ENCODE measurements at places on chromosomes 5 and 9. TPM values are rescaled to one million over a fixed set of nuclear protein-coding genes. Genes with fewer than 3 reads are reported as not detected.
A peak's percentile ranks its signal among the peaks of the same experiment; 100 is the strongest.

The ADAMTSL2 gene
- 0.20 TPM for total RNA-seq

The MYORG gene
- total RNA-seq, result 8.6 TPM

The SHISAL2B gene
- not detected for total RNA-seq

The CRHBP gene
- total RNA-seq, result 0.38 TPM

The BTNL3 gene
- total RNA-seq, result 0.17 TPM

The FRMD3 gene
- total RNA-seq, result 100 TPM

The HIGD2A gene
- total RNA-seq, result 256 TPM

The OR1N1 gene
- total RNA-seq, result not detected

The NTRK2 gene
- 7.3 TPM for total RNA-seq

The FOXD4L6 gene
- total RNA-seq, result not detected

The PCDHGA10 gene
- 1.1 TPM for total RNA-seq

DNA sequence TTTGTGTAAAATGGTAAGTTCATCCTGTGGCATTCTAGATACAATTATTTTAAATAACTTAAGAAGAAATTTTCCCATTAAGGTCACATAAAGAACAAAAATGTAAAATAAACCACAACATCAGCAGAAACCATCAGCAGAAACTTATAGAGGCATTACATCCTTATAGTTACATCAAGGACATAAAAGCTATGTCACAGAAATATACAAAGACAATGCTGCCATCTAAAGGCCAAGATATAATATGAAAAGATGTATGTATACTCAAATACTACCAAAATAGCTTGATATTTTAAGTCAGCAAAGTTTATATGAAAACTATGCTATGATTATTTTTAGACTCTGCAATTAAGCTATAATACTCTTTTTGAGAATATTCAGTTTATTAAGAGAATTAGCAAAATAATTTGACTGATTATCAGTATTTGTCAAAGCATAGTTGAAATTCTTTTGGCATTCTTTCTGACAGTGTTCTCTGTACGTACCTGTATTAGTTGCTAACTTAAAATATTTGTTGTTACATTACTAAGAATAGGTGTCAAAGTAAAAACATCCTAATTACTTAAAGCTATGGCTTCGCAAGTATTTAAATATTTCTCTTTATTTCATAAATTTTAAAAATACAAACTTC is 36.2 kb downstream of the FBXL17 start:
- peaks cover 27% of the 10 kb centered on the region for H3K4me1 ChIP-seq
- H3K4me3 ChIP-seq, result no peak overlapping the region
- H3K27ac ChIP-seq, result no peak overlapping the region

GRCh38 chr9:16870596-16871335 is at the start of gene BNC2:
TSS of gene BNC2 (minus strand) at chr9:16870670. CDS start at chr9:16870648, 22 bp downstream.
- peaks cover 3% of the 10 kb centered on the region for H3K4me1 ChIP-seq
- H3K27ac ChIP-seq, result peak within 1 kb of the TSS; percentile 86
- H3K27me3 ChIP-seq, result peaks cover 4% of the 10 kb centered on the region
- H3K4me3 ChIP-seq, result peak within 1 kb of the TSS; percentile 74
- no peaks in the 10 kb centered on the region for H3K36me3 ChIP-seq

DNA sequence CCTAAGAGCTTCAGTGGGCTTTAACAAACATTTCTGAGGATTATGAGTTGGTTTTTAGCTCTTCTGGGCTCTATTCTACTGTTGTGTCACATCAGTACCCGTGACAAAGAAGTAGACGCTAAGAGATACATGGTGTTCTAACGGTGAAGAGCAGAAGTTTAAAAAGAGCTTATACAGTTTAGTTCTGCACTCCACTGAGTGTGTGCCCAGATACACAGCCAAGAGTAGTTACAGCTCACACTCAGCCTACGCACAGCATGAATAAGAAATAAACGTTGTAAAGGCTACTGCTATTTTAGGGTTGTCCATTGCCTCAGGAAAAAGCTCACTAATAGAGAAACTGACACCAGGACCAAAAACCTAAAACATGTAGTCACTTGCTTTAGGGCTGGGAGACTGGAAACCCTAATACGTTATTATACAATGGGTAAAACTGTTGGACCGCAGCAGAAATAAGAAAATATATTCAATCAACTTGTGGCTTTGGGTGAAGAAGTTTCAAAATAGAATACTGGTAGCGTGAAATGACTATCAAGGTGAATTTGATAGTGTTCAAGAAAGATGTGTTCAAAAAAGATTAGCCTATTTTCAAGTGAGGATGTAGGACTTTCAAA is 34.7 kb downstream of the PSIP1 start:
- H3K4me3 ChIP-seq, result no peak overlapping the region
- no peak overlapping the region for H3K27ac ChIP-seq
- no peak for DNase-seq
- H3K4me1 ChIP-seq, result no peaks in the 10 kb centered on the region
- H3K27me3 ChIP-seq, result no peaks in the 10 kb centered on the region

DNA sequence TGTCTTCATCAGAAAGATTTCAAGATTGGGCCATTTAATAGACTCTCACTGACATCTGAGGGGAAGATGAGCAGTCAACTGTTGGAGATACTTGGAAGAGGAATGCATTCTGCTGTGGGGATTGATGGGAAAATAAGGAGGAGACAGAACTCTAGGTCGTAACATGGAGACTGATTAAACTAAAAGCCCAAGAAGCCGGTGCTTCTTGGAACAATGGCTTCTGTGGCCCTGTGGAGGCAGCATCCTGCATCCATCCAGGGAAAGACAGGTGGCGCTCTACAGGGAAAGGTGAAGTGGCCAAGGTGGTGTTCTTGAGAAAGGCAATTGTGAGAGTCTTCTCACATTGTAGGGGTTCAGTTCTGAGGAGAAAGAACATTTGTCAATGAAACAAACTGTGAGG is 31.3 kb downstream of the ZFAND5 start:
- H3K27ac ChIP-seq, result no peak overlapping the region
- no peaks in the 10 kb centered on the region for H3K36me3 ChIP-seq
- no peak overlapping the region for H3K4me3 ChIP-seq

GRCh38 chr5:113663879-113664541 is 150.5 kb downstream of the YTHDC2 start:
- no peaks in the 10 kb centered on the region for H3K27me3 ChIP-seq
- no peak overlapping the region for H3K27ac ChIP-seq
- DNase-seq, result no peak
- H3K4me3 ChIP-seq, result no peak overlapping the region
- H3K36me3 ChIP-seq, result no peaks in the 10 kb centered on the region

- H3K4me1 ChIP-seq, result peaks cover 6% of the 10 kb centered on the region
- no peaks in the 10 kb centered on the region for H3K27me3 ChIP-seq
- no peaks in the 10 kb centered on the region for H3K36me3 ChIP-seq
- no peak for DNase-seq
- no peak overlapping the region for H3K4me3 ChIP-seq
Measured at GRCh38 chr9:87602933-87603643, 105.4 kb downstream of the DAPK1 start.

GRCh38 chr5:54969856-54970828 is 15.3 kb downstream of the ESM1 start:
- H3K4me3 ChIP-seq, result no peak overlapping the region
- DNase-seq, result no peak
- H3K36me3 ChIP-seq, result no peaks in the 10 kb centered on the region
- no peaks in the 10 kb centered on the region for H3K27me3 ChIP-seq

GRCh38 chr5:109956884-109957283 is 267.2 kb downstream of the MAN2A1 start:
- no peak overlapping the region for H3K4me3 ChIP-seq
- no peaks in the 10 kb centered on the region for H3K4me1 ChIP-seq
- no peak for DNase-seq
- H3K36me3 ChIP-seq, result no peaks in the 10 kb centered on the region

- no peaks in the 10 kb centered on the region for H3K36me3 ChIP-seq
- H3K27me3 ChIP-seq, result no peaks in the 10 kb centered on the region
- no peak overlapping the region for H3K27ac ChIP-seq
- H3K4me3 ChIP-seq, result no peak overlapping the region
- no peak for DNase-seq
Measured at GRCh38 chr9:135291165-135291564, 188.4 kb upstream of the PPP1R26 start.

- no peaks in the 10 kb centered on the region for H3K36me3 ChIP-seq
- DNase-seq, result no peak
- no peaks in the 10 kb centered on the region for H3K4me1 ChIP-seq
- H3K4me3 ChIP-seq, result no peak overlapping the region
- no peaks in the 10 kb centered on the region for H3K27me3 ChIP-seq
Measured at GRCh38 chr5:54944364-54944763, 41.0 kb downstream of the ESM1 start.

DNA sequence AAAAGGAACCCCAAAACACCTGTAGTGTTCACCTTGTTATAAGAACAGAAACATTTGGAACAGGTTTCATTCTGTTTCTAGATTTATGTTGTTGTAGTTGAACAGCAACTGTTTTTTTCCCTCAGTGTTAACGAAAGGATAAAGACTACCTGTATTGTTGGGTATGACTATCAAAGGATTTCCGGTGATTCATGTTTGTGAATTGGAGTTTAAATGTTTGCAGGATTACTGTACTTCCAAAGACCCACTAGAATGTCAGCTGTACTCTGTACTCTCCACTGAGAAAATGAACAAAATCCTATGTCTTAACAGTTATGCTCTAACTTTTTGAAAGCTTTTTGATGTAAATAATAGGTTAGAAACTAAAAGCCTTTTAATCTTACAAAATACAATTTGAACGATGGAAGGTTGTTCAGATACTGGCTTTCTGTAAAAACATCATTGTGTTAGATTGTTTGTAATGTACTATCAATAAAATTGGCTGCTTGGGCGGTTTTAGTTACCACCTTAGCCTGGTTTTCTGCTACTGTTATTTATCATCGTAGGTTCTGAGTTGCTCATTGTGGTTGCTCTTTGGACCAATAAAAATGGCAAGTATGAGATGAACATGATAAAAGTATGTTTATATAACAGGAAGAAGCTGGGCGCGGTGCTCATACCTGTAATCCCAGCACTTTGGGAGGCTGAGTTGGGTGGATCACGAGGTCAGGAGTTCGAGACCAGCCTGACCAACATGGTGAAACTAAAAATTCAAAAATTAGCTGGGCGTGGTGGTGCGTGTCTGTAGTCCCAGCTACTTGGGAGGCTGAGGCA is 44.1 kb downstream of the DCP2 start:
- no peaks in the 10 kb centered on the region for H3K4me1 ChIP-seq
- H3K27me3 ChIP-seq, result no peaks in the 10 kb centered on the region
- no peak overlapping the region for H3K4me3 ChIP-seq
- H3K36me3 ChIP-seq, result no peaks in the 10 kb centered on the region

DNA sequence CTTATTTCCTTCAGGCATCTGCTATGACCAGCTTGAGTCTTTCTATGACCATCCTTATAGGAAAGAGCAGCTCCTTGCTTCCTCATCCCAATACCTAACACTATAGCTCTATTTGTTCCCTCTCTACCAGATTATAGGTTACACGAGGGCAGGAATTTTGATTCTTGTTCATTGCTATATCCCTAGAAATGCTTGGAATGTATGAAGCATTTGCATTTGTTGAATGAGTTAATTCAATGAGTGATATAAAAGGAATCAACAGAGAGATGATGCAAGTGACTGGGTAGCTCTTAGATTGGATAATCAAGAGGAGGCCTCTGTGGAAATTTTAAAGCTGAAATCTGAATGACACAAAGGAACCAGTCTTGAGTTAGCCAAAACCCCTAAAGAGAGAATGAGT is 13.9 kb downstream of the ZCCHC9 start:
- no peak overlapping the region for H3K4me3 ChIP-seq
- H3K27me3 ChIP-seq, result no peaks in the 10 kb centered on the region
- no peak for DNase-seq

DNA sequence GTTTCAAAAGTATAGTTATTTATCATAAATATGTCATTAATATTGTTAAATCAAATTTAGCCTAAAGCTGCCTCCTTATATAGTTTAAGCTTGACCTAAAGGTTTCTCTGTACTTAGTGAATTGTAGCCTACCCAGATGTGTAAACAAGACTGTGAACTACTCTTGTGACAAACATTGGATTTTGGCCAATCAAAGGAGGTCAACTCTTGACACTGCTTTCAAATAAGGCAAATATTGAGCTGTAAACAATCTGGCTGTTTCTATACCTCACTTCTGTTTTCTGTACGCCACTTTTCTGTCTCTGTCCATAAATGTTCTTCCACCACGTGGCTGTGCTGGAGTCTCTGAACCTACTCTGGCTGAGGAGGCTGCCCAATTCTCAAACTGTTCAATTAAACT is 51.2 kb downstream of the FXN start:
- H3K4me1 ChIP-seq, result peaks cover 7% of the 10 kb centered on the region
- no peak for DNase-seq
- H3K4me3 ChIP-seq, result no peak overlapping the region
- H3K36me3 ChIP-seq, result no peaks in the 10 kb centered on the region
- H3K27me3 ChIP-seq, result no peaks in the 10 kb centered on the region
- no peak overlapping the region for H3K27ac ChIP-seq

DNA sequence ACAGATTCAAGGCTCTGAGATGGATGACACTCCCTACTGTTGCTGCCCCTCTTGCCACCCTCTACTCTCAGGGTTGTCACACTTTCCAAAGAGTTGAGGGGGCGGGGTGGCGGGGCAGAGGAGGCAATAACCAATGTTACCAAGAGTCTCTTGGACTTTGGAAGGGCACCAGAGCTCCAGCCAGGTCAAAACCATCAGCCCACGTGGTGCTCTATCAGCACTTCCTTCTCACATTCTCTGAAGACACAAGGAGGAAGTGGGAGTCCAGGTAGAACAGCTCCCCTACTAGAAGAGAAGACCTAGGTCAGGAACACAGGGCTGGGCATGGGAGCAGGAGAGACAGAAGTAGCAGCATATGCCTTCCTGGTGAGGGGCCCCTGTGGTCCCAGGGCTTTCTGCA is 33.0 kb upstream of the PIK3R1 start:
- H3K4me3 ChIP-seq, result no peak overlapping the region
- no peaks in the 10 kb centered on the region for H3K36me3 ChIP-seq
- DNase-seq, result no peak
- no peak overlapping the region for H3K27ac ChIP-seq
- H3K27me3 ChIP-seq, result no peaks in the 10 kb centered on the region

GRCh38 chr5:164672931-164673694 is 1167.7 kb downstream of the MAT2B start:
- H3K27ac ChIP-seq, result no peak overlapping the region
- no peaks in the 10 kb centered on the region for H3K36me3 ChIP-seq
- no peak overlapping the region for H3K4me3 ChIP-seq
- DNase-seq, result no peak

DNA sequence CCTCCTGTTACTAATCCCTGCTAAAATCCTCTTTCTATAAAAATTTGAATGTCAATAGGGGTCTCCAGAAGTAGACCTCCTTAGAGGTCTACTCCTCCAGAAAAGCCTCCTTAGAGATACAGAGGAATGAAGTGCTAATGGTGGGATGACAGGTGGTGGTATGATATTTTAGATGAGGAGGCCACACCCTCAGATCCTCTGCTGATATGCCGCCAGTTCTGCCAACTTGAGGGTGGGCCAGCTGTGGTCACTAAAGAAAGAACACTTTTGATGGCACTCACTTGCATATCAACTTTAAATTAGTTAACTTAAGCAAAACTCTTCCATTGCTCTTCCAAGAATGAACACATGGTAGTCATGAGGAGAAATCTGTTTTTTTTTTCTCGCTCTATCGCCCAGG is 16.9 kb upstream of the UBAP2 start:
- H3K4me3 ChIP-seq, result no peak overlapping the region
- H3K4me1 ChIP-seq, result peaks cover 3% of the 10 kb centered on the region
- no peaks in the 10 kb centered on the region for H3K27me3 ChIP-seq
- no peak for DNase-seq
